ENCODE measurements at places on chromosomes 6 and 20.
A peak's percentile ranks its signal among the peaks of the same experiment; 100 is the strongest.

DNA sequence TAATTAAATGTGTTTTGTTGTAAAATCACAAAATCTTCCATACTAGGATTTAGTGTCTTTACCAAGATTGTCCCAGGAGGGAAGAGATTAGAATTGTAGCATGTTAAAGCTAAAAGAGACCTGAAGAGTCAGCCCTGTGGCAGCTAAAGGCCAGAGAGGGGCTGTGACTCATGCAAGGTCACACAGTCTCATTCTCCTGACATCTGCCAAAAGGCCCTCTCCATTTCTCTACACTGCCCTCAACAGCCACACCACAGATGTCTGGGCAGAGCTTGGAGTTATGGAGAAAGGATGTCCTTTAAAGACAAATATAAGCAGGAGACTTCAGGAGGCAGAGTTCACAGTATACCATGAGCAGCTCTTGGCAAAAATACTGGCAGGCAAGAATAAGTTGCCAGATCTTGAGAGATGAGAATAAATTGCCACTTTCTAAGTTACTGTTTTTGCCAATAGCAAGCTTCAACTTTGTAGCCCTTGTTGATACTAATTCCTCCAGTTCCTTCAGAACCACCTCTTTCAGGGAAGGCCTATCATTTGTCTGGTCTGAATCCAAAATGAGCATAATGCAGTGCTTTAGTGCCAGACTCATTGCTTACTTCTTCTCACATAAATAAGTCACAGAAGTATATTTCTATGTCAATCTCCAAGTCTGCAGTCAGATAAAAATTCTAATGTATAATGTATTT, 41.7 kb downstream of the AKIRIN2 start:
- peak; percentile 87 for DNase-seq

GRCh38 chr6:108502832-108503231, 57.9 kb upstream of the FOXO3 start:
- DNase-seq = no peak

- no peak for DNase-seq
Observed at GRCh38 chr6:63888416-63888815, 252.8 kb downstream of the PHF3 start.

DNA sequence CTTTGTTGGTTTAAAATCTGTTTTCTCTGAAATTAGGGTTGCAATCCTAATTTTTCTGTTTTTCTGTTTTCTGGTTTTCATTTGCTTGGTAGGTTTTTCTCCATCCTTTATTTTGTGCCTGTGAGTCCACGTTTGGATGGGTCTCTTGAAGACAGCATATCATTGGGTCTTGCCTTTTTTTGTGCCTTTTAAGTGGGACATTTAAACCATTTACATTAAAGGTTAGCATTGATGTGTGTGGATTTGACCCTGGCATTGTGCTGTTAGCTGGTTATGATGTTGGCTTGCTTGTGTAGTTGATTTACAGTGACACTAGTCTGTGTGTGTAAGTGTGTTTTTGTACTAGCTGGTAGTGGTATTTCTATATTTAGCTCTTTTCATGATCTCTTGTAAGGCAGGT, 28.0 kb upstream of the CST5 start:
- DNase-seq = no peak

GRCh38 chr20:57083072-57083471, 183.4 kb downstream of the BMP7 start:
- no peak for DNase-seq

All from brain (organoid and tissue), 16 donors.